Activated CD4-positive, alpha-beta memory T cell treated with anti-CD3 and anti-CD28 coated beads, Interleukin-2, amount 10 ng/mL, durations not matched to agents 7 days and 5 days (primary cell): ENCODE measurements at places on chromosomes 7 and 10. TPM values are rescaled to one million over a fixed set of nuclear protein-coding genes. Genes with fewer than 3 reads are reported as not detected.

DNA sequence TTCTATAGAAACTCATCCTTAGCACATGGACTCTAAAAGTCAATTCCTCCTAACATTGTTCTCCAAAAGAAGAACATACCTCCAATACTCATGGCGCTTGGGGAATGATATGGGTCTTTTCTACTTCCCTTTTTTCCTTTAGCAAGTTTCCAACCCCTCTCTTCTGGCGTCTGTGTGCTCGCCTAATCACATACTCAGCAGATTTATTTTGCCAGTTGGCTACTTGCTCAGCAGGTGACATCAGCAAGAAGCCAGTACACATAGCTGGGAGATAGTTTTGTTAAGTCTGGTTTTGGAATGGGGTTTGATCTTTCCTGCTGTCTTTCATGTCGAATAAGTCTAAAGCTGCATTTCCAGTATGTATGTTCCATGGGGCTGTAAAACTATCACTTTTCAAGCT lies 193.8 kb downstream of the POM121L12 start:
- no peaks in the 10 kb centered on the region for H3K36me3 ChIP-seq
- H3K4me3 ChIP-seq = no peak overlapping the region
- no peak overlapping the region for H3K27ac ChIP-seq
- no peak for DNase-seq
- no peaks in the 10 kb centered on the region for H3K27me3 ChIP-seq

DNA sequence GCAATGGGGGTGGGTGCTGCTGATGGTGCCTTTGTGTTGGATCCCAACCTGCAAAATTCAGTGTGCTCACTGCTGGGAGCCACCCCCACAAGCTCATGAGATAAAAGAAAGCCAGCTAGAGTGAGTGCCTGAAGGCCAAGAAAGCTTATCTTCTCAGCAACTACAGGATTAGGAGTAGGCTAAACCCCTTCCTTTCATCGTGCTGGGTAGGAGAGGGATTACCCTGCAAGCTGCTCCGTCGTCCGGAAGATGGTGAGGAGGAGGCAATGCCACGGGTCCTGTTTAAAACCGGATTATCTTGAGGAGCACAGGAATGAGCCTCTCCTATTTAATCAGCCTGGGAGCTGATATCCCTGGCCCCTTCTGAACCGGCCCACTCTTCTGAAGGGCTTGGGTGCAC lies 258.0 kb downstream of the GALNT17 start:
- H3K27ac ChIP-seq = no peak overlapping the region
- no peak overlapping the region for H3K4me3 ChIP-seq
- H3K36me3 ChIP-seq = no peaks in the 10 kb centered on the region
- H3K27me3 ChIP-seq = no peaks in the 10 kb centered on the region
- H3K4me1 ChIP-seq = no peaks in the 10 kb centered on the region

DNA sequence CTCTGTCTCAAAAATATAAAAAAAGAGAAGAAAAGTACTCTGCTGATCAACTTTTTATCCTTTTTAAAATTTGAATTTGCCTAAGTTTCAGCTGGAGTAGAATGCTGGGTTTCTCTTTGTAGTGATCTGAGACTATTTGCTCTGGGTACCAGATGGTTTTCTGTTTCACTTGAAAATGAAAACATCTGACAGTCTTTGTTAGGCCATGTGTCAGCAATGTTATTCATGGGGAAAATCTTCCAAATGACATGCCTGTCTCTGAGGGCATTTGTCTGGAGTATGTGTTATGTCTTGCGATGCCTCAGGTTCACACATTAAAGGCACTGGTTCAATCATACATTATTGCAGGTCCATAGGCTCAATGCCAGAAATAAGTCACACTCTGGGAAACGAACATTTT lies 175.3 kb upstream of the TMEM229A start:
- H3K36me3 ChIP-seq = no peaks in the 10 kb centered on the region
- no peak overlapping the region for H3K27ac ChIP-seq
- no peak overlapping the region for H3K4me3 ChIP-seq
- DNase-seq = no peak
- no peaks in the 10 kb centered on the region for H3K4me1 ChIP-seq

DNA sequence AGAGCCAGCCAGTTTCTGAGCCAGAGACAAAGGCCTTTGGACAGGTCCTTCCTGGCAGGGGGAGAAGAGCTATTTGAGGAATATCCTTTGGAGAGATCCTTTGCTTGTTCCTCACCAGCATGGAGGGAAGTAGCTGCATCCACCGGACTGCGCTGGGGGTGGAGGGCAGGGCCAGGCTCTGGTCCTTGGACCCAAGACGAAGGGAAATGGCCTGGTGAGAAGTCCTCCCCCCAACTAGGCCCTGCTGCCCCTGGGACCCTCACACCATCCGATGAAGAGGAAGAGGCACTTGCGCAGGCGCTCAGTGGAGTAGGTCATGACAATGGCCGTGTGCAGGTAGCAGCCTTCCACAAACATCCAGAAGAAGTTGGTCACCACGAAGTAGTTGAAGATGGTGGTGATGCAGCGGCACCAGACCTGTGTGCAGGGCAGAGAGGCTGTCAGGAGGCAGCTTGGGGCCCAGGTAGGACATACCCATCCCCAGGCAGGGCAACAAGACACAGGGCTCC lies 19.8 kb downstream of the CRHR2 start:
- DNase-seq = no peak
- H3K4me1 ChIP-seq = no peaks in the 10 kb centered on the region
- H3K27ac ChIP-seq = no peak overlapping the region
- H3K4me3 ChIP-seq = no peak overlapping the region

FAM25G gene
- total RNA-seq = not detected

CRHR2 gene
- not detected for total RNA-seq
